ENCODE measurements at places on chromosomes 12 and 14.

DNA sequence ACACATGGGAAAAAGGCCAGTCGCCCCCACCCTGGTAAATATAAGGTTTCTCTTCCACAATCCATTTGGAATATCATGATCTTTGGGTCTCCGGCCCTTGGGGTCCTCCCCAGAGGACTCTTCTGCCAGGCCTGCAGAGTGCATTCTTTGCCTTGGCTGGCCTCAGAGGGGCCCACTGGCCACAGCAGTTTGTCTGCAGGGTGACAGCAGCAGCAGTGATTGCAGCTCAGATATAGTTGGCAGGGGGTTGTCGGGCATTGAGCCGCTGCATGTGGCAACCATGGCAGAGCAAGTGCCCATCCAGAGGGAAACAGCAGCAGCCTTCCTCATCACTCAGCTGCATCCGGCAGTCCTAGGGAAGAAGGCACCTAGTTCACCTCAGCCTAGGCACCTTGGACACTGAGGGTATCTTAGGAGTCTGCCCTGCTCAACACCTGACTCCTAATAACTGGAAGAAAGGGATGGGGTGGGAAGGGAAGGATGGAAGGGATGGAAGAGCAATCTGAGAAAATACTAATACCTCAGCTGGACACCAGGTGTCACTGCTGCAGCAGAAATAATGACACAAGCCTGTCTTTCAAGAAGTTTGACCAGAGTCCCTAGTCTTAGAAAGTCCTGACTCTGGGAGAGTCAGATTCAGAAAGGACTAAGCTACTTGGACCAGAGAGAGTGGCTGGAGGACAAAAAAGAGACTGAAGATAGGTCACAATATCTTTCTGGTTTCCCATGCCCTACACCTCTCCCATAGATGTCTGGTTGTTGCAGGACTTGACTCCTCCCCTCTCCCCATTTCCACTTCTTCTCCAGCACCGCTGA is 8.9 kb downstream of the AJUBA start:
- peak; percentile 56 for DNase-seq

GRCh38 chr12:2317772-2318171 is 265.0 kb downstream of the CACNA1C start:
- no peak for DNase-seq

DNA sequence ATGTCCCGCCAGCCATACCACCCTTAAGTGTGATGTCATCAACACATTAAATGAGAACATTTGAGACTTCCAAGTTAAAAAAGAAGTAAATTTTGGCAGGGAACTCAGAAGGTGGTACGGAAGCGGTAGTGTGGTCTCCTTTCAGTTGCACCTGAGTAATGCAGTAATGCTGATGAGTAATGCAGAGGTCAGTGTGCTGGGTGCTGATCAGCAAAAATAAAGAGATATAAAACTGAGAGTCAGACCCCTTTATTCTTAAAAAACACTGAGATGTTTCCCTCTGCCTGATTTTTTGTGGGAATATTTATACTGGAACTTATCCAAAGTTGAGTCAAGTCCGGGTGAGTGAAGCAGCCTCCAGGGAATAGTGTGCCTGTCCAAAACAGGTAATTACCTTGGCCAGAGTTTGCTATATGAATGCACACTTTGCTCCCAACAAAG is 370.6 kb upstream of the PRICKLE1 start:
- DNase-seq = no peak

- no peak for DNase-seq
Observed at GRCh38 chr14:23137813-23138535, 18.9 kb upstream of the CEBPE start.

GRCh38 chr14:79740066-79740601 is 471.2 kb downstream of the DIO2 start:
- DNase-seq = no peak

DNA sequence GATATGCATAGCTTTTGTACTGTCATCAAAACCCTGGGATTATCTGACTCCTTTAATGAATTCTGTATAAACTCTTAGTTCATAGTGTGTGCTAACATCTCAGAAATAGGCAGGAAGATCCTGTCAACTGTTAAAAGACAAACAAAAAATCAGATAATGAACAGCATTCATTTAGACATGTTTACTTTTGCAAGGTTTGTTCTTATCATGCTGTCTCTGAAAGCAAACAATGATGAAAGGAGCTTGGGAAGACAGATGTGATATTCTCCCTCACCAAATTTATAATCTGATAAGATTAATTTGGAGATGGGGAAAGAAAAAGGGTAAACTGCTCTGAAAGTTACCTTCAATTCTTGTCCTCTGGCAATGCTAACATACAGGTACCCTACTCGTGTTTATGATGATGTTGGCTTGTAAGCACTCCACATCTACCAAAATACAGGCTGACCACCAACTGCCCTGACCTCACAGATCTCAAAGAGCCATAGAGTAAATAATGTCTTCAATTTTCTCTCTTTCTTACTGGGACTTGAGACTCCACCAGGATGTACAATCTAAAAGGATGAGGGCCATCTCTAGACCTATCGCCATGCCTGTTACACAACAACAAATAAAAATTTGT is 233.8 kb downstream of the SSPN start:
- no peak for DNase-seq

- DNase-seq = peak; percentile 42
Observed at GRCh38 chr12:54376596-54376995, 7.9 kb downstream of the ZNF385A start.

DNA sequence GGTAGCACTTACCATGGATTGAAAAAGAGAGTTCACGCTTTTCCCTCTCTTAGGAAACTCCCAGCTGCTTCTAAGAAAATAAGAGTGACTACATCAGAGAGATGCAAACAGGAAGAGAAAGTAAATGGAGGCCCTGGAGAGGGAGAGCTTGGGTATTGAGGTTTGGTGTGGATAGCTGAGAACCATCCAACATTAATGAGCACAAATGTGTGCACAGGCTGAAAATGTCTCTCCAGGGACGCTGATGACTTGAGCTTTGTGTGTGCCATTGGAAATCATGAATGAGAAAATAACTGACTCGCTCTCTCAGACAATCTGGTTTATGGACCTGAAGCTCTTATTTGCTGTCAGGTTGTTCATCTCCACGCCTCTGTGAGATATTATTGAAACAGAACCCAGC is 318.8 kb downstream of the NRXN3 start:
- DNase-seq = no peak
